ENCODE measurements at places on chromosomes 13 and 19. TPM values are rescaled to one million over a fixed set of nuclear protein-coding genes. Genes with fewer than 3 reads are reported as not detected.

Gene LMTK3
- 16.9 TPM for total RNA-seq

- no peak for DNase-seq
Observed at GRCh38 chr13:97441368-97441767, 7.4 kb downstream of the RAP2A start.

DNA sequence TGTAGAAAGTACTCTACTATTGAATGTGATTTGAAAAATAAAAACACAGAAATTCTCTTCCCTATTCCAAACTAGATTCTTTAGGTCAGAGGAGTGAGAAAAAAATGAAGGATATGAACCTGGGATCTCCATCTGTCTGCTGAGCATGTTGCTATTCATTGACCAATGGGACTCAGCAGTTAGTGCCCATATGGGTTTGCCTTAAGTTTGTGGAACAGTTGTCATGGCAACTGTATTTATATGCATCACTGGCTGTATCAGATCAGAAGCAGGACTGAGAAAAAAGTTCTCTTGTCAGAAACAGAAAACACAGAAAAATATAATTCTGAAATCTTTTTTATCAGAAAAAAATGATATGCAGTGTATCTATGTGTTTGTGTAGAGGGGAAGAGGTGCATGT is 73.3 kb upstream of the ATXN8OS start:
- no peak for DNase-seq

GRCh38 chr13:89923736-89924135 is 1423.8 kb upstream of the MIR17HG start:
- no peak for DNase-seq

- DNase-seq = no peak
Observed at GRCh38 chr13:78499802-78500201, 103.5 kb downstream of the POU4F1 start.

Gene ARHGAP45
- total RNA-seq = 938 TPM

DNA sequence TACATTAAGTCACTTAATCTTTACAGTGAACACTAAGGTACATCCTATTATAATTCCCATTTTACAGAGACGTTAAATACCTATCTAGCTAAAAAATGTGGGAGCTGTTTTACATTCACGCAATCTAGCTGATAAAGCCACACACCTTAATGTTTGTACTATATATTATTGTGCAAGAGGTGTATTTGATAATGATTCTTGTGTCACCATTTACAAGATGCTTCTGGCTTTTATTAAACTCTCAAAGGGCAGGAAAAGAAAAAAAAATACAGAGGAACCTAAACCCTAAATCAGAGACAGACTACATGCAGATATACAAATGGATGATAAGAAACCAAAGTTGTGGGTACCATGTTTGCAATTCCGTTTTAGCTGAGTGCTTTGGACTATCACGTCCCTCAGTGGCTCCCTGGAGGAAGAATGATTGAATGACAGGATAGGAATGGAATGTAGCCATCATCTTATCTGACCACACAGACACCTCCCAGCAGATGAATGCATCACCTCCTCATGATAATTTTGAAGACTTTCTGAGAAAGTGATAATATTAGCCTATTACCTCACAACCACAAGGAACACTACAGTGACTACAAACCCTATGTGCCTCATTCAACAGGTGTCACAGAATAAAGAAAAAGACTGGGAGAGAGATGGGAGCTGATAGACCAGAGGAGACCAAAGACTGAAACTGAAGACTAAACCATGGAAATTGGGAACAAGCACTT is 230.5 kb upstream of the SERP2 start:
- no peak for DNase-seq

Gene PTGIR
- total RNA-seq = 0.25 TPM

GRCh38 chr19:4568886-4569285 is 9.4 kb upstream of the SEMA6B start:
- no peak for DNase-seq

DNA sequence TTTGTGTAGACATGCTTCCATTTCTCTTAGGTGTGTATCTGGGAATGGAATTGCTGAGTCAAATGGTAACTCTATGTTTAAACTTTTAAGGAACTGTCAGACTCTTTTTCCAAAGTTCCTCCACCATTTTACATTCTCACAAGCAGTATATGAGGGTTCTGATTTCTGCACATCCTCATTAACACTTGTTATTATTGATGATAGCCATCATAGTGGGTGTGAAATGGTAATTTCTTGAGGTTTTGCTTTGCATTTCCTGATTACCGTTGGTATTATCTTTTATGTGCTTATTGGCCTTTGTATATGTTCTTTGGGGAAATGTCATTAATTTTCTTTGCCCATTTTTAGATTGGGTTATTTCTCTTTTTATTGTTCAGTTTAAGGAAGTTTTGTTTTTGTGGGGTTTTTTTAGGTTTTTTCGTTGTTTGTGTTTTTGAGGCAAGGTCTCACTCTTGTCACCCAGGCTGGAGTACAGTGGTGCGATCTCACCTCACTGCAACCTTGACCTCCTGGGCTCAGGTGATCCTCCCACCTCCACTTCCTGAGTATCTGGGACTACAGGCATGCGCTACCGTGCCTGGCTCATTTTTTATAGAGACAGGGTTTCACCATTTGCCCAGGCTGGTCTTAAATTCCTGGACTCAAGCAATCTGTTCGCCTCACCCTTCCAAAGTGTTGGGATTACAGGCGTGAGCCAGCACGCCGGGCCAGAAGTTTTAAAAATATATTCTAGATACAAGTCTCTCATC is 34.3 kb downstream of the NAA16 start:
- DNase-seq = no peak

GRCh38 chr13:27481766-27482165 is 31.4 kb upstream of the MTIF3 start:
- DNase-seq = no peak

Gene ZNF560
- total RNA-seq = not detected

DNA sequence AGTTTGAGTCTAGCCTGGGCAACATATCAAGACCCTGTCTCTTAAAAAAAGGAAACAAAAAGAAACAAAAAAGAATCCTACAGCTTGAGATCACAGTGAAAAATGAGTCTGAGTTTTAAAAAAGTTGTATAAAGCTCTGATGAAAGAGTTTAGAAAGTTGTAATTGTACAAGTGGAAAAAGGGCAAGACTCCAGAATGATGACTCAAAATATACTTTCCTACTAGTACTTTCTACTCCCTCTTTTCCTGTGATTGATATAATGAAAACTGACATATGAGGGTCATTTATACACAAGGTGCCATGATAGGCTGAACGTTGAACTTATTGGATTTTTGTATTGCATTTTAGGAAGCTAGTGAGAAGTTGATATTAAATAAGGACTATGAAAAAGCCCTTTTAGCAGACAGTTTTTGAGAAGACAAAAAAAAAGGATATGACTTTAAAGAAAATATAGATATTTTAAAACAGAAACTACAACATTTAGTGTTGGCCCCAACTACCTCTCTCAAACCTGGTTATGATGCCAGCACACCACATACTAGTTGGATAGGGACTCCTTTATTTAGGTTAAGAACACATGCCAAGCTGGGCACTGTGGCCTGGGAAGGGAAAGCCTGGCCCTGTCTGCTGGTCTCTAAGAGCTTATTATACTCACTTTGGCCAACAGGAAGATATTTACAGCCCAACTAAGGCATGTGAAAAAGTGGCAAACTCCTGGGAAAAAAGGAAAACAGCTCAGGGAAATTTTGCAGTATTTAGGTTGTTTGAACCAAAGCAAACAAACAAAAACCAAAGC is 116.6 kb downstream of the KL start:
- DNase-seq = no peak

GRCh38 chr13:93991569-93991968 is 487.9 kb downstream of the DCT start:
- DNase-seq = no peak

DNA sequence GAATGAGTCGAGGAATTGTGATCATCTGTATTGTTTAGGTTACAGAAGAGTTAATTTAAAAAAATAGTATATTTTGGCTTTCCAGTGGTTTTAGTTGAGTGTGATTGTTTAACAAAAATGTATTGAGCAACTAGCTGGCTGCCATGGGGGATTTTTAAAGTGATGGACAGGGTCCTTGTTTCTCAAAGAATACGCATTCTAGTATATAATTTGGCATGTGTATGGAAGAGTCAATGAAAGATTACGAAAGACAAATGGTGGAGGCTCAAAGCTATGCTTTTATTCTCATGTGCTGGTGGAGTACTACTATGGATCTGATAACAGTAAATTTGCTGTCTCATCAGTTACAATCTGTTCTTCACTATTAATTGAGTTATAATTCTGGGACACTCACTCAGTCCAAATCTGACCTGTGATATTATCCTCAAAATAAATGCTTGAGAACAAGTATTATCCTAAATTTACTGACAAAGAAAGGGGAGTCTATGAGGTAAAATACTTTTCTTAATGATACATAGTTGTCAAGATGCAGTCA is 240.0 kb downstream of the GPC6 start:
- no peak for DNase-seq
